Bronchial epithelial cell (primary cell): ENCODE measurements at places on chromosomes 1 and 21. TPM values are rescaled to one million over a fixed set of nuclear protein-coding genes. Genes with fewer than 3 reads are reported as not detected.

- DNase-seq = no peak
These were observed 24.4 kb downstream of the TMEM200B start for GRCh38 chr1:29099286-29099685.

DNA sequence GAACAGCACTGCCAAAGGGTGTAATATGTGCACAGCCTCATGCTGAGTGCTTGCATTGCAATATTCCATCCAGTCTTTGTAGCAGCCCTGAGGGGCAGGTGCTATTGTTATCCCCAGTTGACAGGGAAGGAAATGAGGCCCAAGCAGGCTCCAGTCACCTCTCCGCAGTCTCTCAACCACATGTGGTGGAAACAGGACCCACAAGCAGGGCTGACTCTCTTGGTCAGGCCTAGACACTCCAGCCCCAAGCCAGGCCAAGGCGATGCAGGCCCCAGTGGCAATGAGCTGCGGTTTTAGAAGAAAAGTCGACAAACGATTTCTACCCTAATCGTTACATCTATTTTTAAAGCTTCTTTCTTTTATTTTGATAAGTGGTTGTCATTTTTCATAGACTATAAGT, 52.6 kb upstream of the GADD45A start:
- DNase-seq = no peak

Gene BTBD19
- 0.53 and 0.77 TPM in 2 replicates for total RNA-seq

- DNase-seq = peak; percentile 68
These were observed 11.1 kb upstream of the GJA5 start for GRCh38 chr1:147771226-147772125.

DNA sequence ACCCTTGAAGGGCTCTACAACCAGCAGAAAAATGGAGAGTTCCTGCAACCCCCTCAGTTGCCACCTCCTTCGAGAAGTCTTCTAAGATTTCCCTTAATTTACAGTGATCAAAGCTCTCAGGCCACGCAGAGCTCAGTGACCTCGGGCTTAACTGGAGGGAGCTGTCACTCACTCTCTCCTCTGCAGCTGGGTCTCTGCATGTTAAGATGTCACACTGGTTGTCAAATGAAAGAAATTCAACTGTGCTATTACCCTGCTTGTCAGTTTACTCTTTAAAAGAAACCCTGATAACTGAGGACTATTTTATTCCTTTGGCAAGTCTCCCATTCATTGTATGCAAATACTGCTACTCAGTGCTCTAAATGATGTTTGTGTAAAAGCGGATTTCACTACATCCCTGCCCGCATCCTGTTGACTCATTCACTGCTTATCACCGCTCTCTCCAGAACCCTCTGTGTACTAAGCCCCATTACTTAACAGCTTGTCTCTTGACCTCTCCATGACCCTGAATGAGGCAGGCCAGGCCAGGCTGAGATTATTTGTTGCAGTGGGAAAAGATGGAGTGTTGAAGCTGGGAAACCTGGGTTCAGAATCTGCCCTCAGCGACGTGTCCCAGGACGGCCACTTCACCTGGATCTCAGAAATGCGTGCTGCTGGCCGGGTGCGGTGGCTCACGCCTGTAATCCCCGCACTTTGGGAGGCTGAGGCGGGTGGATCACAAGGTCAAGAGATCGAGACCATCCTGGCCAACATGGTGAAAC, 13.7 kb downstream of the DHRS3 start:
- peak; percentile 96 for DNase-seq
